Osteocyte (in vitro differentiated cells): ENCODE measurements at places on chromosomes 7 and 10. TPM values are rescaled to one million over a fixed set of nuclear protein-coding genes. Genes with fewer than 3 reads are reported as not detected.
A peak's percentile ranks its signal among the peaks of the same experiment; 100 is the strongest.

DNA sequence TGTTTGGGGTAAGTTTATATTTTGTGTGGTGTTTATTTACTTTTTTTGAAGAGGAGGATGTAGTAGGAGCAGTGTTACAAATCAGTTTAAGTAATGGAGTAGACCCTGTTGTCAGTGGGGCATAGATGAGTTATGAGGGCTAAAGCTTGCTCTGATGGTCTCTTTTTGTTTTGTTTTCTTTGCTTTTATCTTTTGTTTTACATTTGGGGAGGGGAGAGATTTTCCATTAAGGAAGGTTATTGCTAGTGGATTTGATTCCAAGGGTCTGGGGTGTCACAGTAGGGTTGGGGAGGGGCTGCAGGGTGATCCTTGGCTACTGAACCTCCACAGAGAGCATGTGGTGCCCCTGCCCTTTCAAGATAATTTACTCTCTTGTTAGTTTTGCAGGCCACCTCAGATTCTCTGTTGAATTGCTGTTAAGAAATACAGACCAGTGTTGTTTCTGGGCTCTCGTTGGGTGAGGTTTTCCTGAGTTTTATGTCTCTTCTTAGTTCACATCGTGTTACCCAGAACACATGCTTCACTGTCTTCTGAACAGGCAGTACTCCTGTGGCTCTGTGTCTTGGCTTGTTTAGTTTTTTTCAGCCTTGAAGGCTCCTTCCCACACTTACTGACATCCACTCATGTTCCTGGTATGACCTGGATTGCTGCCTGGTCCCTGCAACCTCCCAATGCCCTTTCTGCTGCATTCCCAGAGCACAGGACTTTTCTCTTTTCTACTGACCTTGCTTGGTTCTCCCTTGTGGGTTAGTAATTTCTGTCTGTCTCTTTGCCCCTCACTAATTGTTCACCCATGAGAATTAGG lies 4.2 kb downstream of the KIFBP start:
- peaks cover 60% of the 10 kb centered on the region for H3K4me1 ChIP-seq
- no peak overlapping the region for H3K4me3 ChIP-seq
- H3K36me3 ChIP-seq, result peaks cover 2% of the 10 kb centered on the region

DNA sequence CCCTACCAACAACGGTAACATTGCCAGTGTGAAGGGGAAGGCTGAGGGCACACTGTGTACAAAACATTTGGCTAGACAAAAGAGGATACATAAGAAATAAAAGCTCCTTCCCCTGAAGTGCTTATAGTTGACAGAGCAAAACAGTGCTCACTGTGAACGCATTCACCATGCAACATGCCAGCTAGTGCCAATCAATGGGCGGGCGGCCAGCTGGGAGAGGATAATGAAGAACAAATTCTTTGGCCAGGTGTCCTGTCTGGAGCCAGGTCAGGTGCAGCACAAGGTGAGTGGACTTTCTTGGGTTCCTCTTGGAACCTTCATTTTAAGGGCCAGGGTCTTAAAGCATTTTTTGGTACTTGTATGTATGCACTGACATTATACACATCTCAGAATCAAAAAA lies 106.1 kb downstream of the ICA1 start:
- peaks cover 3% of the 10 kb centered on the region for H3K4me1 ChIP-seq
- no peak overlapping the region for H3K27ac ChIP-seq
- no peak overlapping the region for H3K4me3 ChIP-seq
- peaks cover 2% of the 10 kb centered on the region for H3K27me3 ChIP-seq

- no peak for DNase-seq
- H3K4me3 ChIP-seq, result no peak overlapping the region
- H3K36me3 ChIP-seq, result peaks cover 21% of the 10 kb centered on the region
- peaks cover 5% of the 10 kb centered on the region for H3K4me1 ChIP-seq
Measured at GRCh38 chr10:102927311-102928010, 9.4 kb downstream of the CNNM2 start.

GRCh38 chr10:79331709-79332108 lies 15.6 kb upstream of the PPIF start:
- DNase-seq, result no peak
- no peaks in the 10 kb centered on the region for H3K36me3 ChIP-seq
- H3K27me3 ChIP-seq, result no peaks in the 10 kb centered on the region
- H3K27ac ChIP-seq, result peak overlapping the region; percentile 60
- H3K4me3 ChIP-seq, result no peak overlapping the region

DNA sequence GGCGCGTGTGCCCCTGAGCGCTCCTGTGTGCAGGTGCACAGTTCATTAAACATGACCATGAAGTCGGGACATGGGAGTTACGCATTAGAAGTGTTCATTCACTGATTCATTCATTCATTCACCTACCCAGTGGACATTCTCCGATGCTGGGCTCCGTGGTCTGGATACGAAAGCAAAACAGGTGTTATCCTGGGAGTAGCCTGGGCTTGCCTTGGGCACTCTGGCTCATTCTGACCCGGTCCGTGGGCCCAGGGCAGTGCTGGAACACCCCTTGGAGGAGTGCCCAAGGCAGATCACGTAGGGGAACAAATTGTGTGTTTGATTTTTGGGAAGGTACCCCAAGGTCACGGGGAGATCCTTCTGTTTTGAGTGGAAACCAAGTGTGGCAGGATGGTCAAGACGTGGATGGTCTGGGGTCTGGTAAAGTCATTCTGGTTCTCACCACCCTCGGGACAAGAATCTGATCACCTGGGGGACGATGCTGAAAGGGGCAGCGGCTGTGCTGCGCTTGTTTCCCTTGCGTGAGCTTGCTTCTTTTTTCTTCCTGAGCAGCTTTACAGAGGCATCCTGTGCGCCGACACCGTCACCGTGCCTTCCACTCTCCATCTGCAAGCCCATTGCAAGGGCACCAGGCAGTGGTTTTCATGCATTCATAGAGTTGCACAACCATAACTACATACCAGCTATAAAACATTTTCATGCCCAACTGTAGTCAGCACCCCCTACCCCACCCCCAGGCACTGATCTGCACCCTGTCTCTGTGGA lies 10.1 kb downstream of the ELFN1 start:
- H3K36me3 ChIP-seq, result peaks cover 3% of the 10 kb centered on the region
- peak; percentile 77 for DNase-seq
- no peaks in the 10 kb centered on the region for H3K4me1 ChIP-seq
- no peak overlapping the region for H3K27ac ChIP-seq
- peaks cover 19% of the 10 kb centered on the region for H3K27me3 ChIP-seq

DNA sequence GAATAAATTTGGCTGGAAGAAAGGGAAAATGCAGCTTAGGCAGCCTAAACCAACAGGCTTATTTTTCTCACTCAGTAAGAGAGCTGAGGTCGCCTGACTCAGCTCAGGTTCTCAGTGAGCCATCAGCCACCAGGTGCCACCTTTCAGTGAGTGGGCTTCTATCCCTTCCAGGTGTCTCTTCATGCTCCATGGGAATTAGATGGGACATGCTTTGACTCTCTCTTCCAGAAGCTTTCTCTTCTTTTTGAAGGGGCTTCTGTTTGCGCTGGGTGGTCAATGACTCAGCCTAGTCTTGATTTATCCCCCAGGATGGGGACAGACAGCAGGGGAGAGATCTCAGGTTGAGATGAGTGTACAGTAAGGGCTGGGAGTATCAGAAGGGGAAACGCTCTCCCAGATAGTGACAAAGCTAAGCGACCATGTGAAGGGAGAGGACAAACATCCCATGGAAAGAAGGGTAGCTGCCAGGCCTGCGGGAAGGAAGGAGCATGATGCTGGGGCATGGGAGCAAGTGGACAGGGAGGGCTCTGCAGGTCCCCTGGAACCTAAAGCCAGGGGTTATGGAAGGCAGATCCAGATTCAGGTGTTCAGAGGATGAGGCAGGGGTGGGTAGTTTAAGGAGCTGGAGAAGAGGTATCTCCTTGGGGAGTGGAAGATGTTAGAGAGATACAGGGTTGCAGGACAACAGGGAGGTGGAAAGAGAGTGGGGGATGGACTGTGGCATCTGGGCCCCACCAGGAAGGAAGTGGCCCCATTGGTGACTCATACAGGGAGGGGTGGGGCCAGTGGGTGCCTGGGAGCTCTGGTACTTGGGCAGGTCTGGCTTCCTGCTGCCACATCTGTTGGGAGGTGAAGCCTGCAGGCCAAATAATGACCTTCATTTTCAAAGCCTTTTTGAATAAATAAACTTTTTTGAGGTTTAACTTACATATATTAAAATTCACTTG lies 32.5 kb downstream of the OGDH start:
- no peaks in the 10 kb centered on the region for H3K36me3 ChIP-seq
- peak overlapping the region; percentile 36 for H3K4me3 ChIP-seq
- H3K27me3 ChIP-seq, result no peaks in the 10 kb centered on the region
- peak; percentile 81 for DNase-seq
- H3K27ac ChIP-seq, result peak overlapping the region; percentile 97

DNA sequence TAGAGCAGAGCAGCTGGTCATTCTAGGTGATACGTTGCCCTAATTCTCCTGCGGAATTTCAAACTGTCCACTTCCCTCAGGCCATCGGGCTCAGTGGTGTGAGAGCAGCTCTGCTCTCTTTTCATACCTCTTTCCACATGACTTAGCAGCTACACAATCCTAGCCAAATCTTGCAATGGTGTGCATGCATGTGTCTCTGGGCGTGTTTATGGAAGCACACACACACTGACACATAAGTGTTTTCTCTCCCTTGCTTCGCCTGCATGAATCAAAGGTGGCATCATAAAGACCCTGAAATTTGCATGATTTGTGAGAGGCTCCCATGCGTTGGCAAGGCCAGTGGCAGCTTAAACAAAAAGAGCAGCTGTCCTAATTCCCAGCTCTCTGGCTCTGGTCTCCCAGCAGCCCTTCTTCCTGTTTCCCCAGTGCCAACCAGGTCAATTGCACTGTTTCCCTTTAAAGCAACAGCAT lies 1189.5 kb downstream of the GATA3 start:
- H3K4me3 ChIP-seq, result no peak overlapping the region
- DNase-seq, result no peak
- no peaks in the 10 kb centered on the region for H3K27me3 ChIP-seq

DNA sequence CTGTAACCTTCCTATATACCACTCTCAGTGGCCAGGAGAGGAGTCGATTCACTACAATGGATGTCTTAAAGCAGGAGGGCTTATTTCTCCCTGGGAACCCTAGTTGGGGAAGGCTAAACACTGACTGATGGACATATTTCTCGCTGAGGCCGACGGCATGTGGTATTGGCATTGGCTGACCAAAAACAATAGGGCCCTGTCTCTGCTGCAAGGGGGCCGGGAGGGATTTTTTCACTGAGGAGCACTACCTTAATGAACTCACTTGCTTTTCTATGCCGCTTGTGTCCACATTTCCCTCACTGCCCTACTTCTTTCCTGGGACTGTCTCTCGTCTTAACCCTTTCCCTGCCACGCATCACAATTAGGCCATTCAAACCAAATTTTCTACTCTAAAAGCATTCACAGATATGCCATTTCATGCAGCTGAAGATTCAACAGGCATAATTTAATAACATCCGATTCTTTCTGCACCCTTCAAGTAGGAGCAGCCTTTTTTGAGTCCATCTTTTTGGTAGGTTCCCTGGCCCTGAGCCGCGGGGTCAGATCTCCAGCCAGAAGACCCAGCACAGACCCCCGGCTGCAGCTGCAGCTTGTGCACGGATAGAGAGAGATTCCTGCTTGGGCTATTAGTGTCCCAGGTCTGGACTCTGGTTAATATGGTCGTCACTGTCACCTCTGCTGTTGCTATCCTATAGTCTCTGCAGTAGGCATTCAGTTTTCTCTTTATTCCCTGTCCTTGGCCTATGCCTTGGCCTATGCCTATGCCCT lies 118.7 kb downstream of the HIPK2 start:
- H3K27me3 ChIP-seq, result no peaks in the 10 kb centered on the region
- peaks cover 18% of the 10 kb centered on the region for H3K36me3 ChIP-seq
- peaks cover 57% of the 10 kb centered on the region for H3K4me1 ChIP-seq
- peak overlapping the region; percentile 89 for H3K27ac ChIP-seq
- no peak for DNase-seq

GRCh38 chr10:81875467-81876252 lies 666 bp downstream of the NRG3 start:
- no peak overlapping the region for H3K27ac ChIP-seq
- peak overlapping the region; percentile 47 for H3K4me3 ChIP-seq
- peaks cover 3% of the 10 kb centered on the region for H3K4me1 ChIP-seq
- no peaks in the 10 kb centered on the region for H3K36me3 ChIP-seq

DNA sequence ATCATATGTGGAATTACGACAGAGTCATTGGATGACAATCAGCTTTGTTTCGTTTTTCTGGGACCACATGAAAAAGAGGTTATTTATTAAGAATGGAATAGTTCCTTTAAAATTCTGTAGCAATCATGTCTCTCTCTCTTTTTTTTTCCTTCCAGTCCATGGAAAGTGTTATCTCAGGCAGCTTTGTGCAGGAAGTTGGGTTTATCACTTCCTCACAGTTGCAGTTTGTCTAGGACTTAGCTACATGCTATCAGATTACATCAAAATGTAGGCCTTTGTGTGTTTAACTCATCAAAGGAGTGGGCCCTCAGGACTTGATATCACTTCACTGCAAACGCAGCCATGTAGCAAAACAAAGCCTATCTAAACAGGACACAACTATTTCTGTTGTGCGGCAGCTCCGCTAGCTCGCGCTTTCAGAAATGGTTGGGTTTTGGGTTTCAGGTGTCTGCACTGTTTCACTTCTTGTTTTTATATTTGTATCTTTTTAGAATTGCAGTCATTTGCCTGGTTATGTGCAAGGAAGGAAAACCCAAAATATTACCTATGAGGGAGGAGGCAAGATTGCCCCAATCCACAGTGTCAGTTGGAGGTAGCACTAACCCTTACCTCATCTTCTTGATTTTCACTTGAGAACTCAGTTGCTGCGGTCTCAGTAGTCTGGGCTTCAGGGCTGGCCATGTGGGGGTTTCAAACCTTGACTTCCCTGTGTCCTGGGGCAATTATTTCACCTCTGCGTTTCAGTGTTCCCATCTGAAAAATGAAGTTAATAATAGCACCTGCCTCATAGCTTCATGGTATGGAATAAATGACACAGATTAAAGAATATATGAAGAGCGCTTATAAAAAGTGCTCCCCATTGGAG lies 66.7 kb downstream of the HHEX start:
- no peak overlapping the region for H3K4me3 ChIP-seq
- no peak overlapping the region for H3K27ac ChIP-seq
- H3K4me1 ChIP-seq, result peaks cover 24% of the 10 kb centered on the region
- H3K36me3 ChIP-seq, result no peaks in the 10 kb centered on the region

DNA sequence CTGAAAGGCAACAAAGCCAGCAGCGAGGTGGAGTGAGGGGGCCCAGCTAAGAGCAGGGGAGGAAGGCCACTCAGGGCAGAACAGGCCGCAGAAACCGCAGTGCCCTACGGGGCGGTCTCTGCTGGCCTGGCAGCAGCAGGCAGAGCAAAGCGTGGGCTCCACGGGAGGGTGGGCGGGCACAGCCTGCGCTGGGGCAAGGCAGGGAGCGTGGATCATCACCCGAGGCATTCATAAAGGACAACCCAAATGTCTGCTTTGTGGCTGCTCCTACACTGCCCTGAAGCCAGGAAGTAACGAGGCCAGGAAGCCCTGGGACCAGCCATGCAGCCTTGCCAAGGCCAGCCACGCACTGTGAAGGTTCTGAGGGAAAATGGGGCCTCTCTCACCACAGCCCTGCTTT lies 127.5 kb downstream of the MAD1L1 start:
- peaks cover 53% of the 10 kb centered on the region for H3K4me1 ChIP-seq
- DNase-seq, result no peak
- peaks cover 2% of the 10 kb centered on the region for H3K36me3 ChIP-seq
- H3K4me3 ChIP-seq, result no peak overlapping the region

Gene LRRD1
- total RNA-seq, result 0.39 TPM in 1 of 2 replicates, not detected in the other

Gene GIMAP7
- total RNA-seq, result not detected in 2 replicates

Gene ZNF783
- total RNA-seq, result 25.4 and 26.0 TPM in 2 replicates

Gene KIFBP
- total RNA-seq, result 29.9 and 31.8 TPM in 2 replicates

Gene NKX2-3
- not detected in 2 replicates for total RNA-seq

Gene RPEL1
- not detected in 2 replicates for total RNA-seq

Gene ACSM6
- total RNA-seq, result not detected in 2 replicates

Gene EXOC6
- 7.6 and 8.5 TPM in 2 replicates for total RNA-seq
